ENCODE measurements at places on chromosomes 3 and 15.

- DNase-seq = no peak
Observed at GRCh38 chr3:123447416-123447748, 1.5 kb downstream of the ADCY5 start.

GRCh38 chr3:48244461-48244860 is 3.6 kb downstream of the ZNF589 start:
- no peak for DNase-seq

DNA sequence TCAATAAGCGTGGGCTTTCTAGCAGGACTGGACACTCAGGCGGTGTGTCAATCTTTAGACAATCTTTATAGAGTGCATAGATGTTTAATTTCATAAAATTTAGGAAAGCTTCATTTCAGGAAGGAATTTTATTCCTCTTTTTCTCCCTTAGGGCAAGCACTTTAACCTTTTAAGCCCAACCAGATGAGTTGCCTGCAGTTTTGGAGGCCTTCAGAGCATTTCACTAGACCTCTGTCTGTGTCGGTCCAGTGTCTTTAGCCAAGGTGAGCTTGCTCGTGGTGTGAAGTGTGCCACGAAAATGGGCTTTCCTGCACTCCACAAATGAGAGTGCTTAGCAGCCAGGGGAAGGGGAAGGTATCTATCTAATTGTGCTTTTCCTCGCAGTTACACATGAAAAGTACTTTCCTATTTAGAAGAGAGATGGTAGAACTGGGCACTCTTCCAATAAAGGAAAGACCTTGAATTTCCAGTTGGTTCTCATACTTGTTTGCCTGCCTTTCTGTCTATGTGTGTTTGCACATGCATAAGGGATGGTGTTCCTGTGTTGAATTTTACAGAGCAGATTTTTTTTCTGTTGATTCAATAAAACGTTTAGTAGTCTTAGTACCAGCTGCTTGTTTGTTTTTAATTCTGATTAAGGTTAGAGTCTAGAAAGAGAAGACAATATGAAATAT is 53.6 kb downstream of the FEZF2 start:
- DNase-seq = no peak

- DNase-seq = no peak
Observed at GRCh38 chr3:31701286-31701685, 168.6 kb downstream of the STT3B start.

- no peak for DNase-seq
Observed at GRCh38 chr3:35617370-35617769, 22.0 kb upstream of the ARPP21 start.

DNA sequence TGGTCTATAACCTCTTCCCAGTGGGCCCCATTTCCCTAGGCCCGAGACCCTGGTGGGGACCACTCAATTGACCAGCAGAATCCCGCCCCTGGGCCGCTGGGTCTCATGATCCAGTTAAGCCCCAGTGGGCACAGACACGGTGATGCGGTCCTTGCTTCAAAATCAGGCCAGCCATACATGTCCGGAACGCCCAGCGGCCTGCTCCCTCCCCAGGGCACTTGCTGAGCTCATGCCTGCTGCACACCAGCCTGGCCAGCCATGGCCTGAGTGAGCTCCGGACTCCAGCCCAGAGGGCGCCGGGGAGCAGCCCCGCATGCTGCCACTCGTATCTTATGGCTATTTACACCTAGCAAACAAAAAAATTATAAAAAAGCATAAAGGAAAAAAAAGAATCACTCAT is 34.4 kb upstream of the IQSEC1 start:
- DNase-seq = no peak

- no peak for DNase-seq
Observed at GRCh38 chr3:14757153-14757700, 61.5 kb upstream of the FGD5 start.

GRCh38 chr15:55738715-55739114 is 4.2 kb downstream of the PRTG start:
- no peak for DNase-seq

DNA sequence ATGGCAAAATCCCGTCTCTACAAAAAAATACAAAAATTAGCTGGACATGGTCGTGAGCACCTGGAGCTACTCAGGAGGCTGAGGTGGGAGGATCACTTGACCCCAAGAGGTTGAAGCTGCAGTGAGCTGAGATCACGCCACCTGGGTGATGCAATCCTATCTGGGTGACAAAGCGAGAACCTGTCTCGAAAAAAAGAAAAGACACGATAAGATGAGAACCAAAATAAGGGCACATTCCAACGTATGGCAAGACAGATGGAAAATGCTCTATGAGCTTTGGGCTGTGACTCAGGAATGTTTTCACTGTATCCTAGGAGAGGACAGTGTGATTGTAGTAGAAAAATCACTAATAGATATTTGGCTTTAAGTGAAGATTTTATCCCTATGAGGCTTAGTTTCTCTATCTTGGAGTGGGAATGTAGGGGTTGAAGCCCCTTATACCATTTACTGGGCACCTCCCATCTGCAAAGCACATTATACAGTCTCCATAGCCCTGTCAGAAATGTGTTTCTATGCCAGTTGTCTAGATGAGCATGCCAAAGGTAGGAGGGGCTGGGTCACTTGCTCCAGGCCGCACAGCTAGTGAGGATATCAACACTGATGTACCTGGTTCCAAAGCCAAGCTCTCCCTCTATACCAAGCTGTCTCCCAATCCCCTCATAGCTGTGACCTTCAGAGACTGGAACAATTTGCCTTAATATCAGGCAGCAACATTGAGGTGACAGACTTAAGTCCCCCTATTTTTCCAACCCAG is 53.6 kb upstream of the NR2E3 start:
- DNase-seq = no peak

DNA sequence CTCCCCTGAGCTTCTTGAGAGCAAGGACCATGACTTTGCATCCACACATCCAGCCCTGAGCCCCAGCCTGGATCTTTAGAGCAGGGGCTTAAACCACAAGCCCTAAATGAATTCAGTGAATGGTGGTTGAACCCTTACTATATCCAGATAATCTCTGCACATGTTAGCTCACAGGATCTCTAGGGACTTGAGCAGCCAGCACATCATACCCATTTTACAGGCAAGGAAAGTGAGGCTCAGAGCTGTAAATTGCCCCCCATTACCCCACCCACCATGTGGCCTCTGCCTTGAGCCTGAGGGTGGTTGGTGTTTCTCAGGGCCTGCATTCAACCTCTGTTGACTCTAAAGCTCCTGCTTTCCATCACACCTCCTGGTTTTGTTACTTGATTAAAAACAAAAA is 27.6 kb downstream of the EAF1 start:
- DNase-seq = no peak

DNA sequence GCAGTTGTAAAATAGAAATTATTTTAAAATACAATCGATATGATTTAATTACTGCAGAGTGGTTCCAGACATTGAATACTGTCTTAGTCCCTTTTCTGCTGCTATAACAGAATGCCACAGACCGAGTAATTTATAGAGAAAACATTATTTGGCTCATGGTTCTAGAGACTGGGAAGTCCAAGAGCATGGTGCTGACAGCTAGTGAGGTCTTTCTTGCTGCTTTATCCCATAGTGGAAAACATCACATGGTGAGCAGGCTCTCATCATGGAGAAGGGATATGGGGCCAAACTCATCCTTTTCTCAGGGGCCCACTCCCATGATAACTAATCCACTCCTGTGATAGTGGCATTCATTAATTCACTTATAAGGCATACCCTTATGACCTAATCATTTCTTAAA is 120.0 kb upstream of the TBL1XR1 start:
- DNase-seq = no peak

DNA sequence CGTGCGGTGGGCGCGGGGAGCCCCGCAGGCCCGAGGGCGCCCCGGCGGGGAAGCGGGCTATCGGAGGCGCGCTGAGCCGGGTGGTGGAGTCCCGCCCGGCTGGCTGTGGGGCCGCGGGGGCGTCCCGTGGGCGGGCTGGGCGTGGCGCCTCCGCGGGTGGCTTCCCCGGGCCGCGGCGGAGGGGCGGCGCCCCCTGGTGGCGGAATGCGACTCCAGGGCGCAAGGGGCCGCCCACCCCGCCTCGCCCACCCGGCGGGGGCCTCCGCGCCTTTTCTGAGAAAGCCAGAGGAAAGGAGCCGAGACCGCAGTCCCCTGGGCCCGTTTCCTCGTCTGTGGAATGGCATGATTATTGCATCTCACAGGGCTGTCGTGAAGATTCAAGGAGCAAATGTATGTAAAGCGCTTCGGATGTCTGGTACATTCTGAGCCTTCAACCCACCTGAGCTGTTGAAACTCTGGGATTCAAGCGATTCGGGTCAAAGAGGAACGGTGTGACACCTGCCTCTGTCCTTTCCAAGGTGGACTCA is 31.9 kb upstream of the RAB6B start:
- DNase-seq = no peak

DNA sequence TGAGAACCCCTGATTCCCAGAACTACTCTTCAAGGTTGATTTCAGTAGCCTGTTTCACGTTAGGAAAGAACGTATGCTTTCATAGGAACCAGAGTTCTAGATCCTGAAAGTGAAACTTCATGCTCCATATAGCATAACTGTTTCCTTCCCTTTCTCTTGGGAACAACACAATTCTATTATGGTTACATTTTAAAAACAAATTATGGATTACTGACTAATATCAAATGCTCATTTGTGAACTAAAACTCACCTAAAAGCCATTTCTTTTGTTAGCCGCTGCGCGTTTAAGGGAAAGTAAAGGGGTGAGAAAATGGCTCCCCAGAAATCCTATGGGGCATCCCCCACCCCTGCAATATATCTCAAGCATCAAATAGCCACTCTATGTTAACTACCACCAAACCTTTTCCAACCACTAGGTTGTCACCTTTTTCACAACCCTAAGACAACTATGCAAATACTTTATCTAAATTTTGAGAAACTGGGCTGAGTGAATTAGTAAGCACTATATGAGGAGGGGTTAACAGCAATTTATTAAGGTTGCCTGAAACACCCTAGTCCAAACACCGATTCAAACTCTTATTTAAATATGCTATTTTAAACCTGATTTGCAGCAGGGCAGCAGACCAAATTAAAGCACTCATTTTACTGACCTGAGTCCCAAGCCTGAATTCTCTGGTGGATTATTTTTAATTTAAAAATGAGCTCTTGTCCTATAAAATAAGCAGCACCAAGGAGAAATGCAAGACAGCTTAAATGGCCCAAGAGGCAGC is 2.4 kb downstream of the SIAH2 start:
- DNase-seq = no peak

GRCh38 chr3:31240874-31241273 is 291.9 kb upstream of the STT3B start:
- DNase-seq = no peak

DNA sequence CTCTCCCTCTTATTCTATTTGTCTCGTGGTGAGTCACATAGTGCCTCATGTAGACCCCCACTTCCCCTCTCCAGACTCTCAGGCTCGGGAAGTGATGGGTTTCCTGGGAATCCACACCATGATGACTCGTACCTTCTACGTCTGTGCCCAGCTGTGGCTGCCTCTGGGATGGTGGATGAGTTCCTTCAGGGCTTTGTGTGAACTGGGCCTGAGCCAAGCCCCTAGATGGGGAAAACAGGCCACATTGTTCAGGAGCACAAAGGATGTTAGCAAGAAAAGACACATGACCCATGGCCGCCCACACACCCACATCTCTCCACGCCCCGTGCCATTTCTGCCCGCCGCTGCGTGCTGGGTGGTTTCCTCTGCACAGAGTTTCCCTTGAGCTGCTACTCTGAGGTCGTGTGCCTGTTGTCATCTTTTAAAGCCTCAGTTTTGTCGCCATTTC is 10.5 kb downstream of the ISG20 start:
- peak; percentile 98 for DNase-seq

- peak; percentile 93 for DNase-seq
Observed at GRCh38 chr15:31554261-31554660, 227.6 kb downstream of the KLF13 start.

- no peak for DNase-seq
Observed at GRCh38 chr3:98733812-98734281, 29.3 kb upstream of the ST3GAL6 start.

DNA sequence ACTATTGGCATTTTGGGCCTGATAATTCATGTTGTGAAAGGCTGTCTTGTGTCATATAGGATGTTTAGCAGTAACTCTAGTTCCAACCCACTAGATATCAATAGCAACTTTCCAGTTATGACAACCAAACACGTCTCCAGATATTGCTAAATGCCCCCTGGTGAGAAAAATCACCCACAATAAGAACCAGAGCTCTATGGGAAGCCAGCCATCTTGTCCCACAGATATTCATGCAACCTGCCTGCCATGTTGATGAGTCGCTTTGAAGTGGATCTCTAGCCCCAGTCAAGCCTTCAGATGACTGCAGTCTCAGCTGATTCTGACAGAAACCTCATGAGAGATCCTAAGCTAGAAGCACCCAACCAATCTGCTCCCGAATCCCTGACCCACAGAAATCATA is 5.6 kb upstream of the TNIK start:
- peak; percentile 19 for DNase-seq

- DNase-seq = no peak
Observed at GRCh38 chr3:183233966-183234365, 19.1 kb upstream of the B3GNT5 start.

DNA sequence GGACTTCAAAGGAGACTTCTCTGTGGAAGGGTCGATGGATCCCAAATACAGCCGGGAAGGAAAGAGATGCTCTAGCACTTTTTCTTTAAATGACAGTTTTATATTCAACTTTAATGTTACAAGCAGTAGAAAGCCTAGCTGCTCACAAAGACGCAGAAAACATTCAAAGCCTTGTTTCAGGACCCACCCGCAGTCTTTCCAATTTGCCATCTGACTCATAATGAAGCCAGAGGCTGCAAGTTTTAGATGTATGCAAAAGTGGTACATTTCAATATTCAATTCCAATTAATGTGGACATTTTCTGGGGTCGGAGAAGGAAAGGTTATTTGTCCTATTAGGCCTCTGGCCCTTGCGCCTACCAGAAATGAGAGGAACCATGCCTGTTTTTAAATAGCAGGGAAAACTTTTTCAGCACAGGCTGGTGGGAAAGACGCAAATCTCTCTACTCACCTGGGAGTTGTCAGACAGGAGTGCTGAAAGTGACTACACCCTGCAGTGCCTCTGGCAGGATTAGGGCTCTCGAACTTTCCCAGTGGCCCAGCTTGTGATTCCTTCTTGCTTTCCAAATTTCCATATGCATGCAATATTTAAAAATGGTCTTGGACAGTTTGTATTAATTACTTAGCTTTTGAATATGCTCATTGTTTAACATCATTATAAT is 117.4 kb upstream of the MBNL1 start:
- DNase-seq = peak; percentile 33

DNA sequence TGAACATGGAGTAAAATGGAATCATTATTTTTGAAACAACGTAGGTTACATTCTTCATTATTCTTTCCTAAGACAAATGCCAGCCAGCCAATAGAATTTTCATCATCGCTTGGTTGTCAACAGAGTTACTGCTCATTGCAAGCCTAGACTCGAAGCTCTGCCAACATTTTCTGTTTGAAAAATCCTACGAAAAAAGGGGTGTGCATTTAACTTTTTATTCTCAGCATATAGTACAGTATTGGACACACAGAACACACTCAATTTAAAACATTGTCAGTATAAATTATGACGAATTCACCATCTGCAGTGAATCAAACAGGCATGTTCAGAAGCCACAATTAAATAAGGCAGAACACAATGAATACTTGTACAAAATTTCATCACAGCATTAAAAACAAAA is 232.1 kb downstream of the NR1D2 start:
- DNase-seq = no peak

GRCh38 chr15:99387421-99388168 is 136.3 kb downstream of the LRRC28 start:
- DNase-seq = no peak

GRCh38 chr3:184737063-184737462 is 25.2 kb upstream of the MAGEF1 start:
- DNase-seq = no peak

- no peak for DNase-seq
Observed at GRCh38 chr3:117762621-117763037, 1053.0 kb downstream of the TUSC7 start.

- DNase-seq = no peak
Observed at GRCh38 chr3:52819936-52820335, 10.5 kb downstream of the ITIH4 start.

GRCh38 chr15:94383041-94383440 is 151.7 kb downstream of the MCTP2 start:
- DNase-seq = no peak
